ENCODE measurements at places on chromosomes 6 and 20. TPM values are rescaled to one million over a fixed set of nuclear protein-coding genes. Genes with fewer than 3 reads are reported as not detected.

GRCh38 chr6:5553767-5554166, 292.5 kb downstream of the FARS2 start:
- no peak for DNase-seq

DNA sequence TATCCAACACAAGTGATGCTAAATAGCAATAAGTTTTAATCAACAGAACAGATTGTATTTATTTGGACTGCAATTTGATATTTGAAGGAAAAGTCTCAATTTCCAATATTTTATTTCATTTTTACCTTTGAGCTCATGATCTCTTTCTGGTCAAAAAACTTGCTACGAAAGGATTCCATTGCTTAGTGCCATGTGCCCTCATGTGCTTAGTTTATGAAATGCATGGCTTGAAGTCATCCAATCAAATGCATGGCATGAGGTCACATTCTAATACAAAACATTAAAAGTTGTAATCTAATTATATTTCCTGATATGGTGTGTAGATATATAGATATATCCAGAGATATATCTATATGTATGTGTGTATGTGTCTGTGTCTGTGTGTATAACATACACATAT, 321.2 kb upstream of the ADGRB3 start:
- DNase-seq: no peak

DNA sequence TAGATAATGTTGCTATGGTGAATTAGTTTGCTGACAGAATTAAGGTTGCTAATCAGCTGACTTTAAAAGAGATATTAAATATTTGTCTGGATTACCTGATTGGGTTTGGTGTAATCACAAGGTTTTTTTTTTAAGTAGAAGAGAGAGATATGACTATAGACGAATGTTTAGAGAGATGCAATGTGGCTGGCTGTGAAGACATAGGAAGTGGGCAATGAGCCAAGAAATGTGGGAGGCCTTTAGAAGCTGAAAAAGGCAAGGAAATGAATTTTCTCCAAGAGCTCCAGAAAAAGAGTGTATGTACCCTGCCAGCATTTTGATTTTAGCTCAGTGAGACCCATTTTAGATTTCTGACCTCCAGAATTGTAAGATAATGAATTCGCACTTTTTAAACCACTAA, 598.3 kb downstream of the PKHD1 start:
- no peak for DNase-seq

- DNase-seq: peak; percentile 58
These were observed 537 bp downstream of the CSTF1 start for GRCh38 chr20:56392881-56393482.

- no peak for DNase-seq
These were observed 122.5 kb downstream of the MTHFD1L start for GRCh38 chr6:150987855-150988464.

DNA sequence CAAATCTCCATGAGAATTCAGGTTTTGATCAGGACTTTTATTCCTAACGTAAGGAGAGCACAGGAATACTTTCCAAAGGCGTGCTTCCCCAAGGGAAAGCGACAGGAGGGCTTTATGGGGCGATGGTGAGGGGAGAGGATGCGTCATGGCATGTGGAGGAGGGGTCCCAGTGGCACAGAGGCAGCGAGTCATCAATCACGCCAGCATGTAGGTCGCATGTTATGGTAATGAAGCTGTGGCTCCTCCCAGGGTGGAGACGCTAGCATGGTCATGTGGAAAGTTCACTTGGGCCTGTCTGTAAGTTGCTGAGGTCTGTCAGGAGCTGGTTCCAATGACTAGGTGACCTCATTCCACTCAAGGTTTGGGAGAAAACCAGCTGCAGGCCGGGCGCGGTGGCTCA, 35.3 kb upstream of the PAX1 start:
- no peak for DNase-seq

The OR2J3 gene
- total RNA-seq: not detected

The KCNQ5 gene
- total RNA-seq: 4.2 TPM

The HDGFL1 gene
- total RNA-seq: not detected

The CST4 gene
- total RNA-seq: not detected

The KCNK5 gene
- 0.79 TPM for total RNA-seq

GRCh38 chr20:11411765-11412164, 505.9 kb upstream of the BTBD3 start:
- DNase-seq: no peak

GRCh38 chr6:103153016-103153415, 1706.7 kb downstream of the HACE1 start:
- no peak for DNase-seq

DNA sequence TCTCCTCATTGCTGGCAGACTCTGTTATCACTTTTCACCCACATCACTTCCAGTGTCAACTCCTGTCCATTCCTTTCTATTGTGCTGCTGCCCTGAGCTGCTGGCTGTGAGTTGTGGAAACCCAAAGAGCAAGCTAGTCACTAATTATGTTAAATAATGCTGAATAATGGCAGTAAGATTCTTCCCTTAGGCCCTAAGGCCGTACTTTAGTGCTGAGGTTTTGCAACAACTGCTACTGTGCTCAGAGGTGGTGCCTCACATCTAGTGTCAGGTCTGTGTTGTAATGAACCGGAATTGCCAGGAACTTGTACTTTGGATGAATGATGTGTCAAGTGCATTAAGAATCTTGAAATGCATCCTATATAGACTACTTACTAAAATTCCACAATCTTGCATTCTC, 372.2 kb upstream of the RNF217 start:
- no peak for DNase-seq

- DNase-seq: peak; percentile 5
These were observed 123.0 kb upstream of the AKIRIN2 start for GRCh38 chr6:87824958-87825491.

The BIRC7 gene
- total RNA-seq: not detected

DNA sequence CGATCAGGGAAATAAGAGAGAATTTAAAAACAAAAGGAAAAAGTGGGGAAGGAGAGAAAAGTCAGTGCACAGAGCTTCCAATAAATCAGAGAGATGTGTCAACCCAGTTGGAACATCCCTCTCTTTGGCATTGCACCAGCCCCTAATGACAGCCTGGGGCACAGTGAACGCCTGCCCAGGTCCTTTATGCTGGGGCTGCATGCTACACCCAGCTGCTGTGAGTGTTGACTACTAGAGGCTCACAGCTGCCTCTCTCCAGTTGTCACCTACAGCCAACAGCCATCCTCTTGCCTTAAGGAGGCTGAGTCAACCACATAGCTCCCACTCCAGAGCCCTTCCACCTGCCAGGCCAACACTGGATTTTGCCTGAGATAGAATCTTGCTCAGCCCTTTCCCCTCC, 19.0 kb downstream of the OR2H2 start:
- no peak for DNase-seq

All from CD4-positive, alpha-beta memory T cell (primary cell).